ENCODE measurements at places on chromosomes 7 and 10.

DNA sequence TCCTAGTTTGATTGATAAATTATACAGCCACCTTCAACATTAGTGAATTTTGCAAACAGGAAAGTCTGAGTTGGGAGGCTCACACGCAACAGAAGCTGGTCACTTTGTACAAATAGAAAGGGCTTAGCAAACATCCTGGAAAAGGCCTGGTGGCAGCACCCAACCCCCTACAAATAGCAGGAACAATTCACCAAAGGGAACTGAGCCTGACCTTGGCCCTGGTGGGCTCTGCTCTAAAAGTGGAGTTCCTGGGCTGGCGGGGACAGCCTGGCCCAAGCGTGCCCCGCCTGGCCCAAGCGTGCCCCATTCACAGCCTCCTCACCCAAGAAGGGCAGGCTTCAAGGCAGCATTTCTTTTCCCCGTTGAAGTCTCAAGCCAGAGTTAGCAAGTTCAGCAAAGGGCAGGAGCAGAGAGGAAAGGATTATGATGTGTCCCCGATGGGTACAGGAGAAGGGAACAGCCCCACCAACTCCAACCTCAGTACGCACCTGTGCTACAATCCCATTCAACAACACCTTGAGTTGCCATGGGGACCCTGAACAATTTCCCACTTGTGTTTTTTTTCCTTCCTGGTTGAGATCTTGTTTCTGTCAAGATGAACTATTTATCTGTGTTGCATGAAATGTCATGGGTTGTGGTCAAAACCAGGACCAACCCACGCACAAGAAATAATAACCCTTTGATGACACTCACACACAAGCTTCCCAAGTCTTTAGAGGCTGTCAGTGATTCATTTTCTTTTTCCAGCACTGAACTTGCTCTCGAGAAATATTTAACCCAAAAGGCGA is 43.4 kb downstream of the RGS10 start:
- DNase-seq, result no peak

- DNase-seq, result no peak
Observed at GRCh38 chr7:91411060-91411459, 146.8 kb downstream of the FZD1 start.

GRCh38 chr10:70960783-70961570 is 72.6 kb upstream of the PCBD1 start:
- DNase-seq, result no peak

- no peak for DNase-seq
Observed at GRCh38 chr7:112300831-112301407, 94.4 kb downstream of the ZNF277 start.

DNA sequence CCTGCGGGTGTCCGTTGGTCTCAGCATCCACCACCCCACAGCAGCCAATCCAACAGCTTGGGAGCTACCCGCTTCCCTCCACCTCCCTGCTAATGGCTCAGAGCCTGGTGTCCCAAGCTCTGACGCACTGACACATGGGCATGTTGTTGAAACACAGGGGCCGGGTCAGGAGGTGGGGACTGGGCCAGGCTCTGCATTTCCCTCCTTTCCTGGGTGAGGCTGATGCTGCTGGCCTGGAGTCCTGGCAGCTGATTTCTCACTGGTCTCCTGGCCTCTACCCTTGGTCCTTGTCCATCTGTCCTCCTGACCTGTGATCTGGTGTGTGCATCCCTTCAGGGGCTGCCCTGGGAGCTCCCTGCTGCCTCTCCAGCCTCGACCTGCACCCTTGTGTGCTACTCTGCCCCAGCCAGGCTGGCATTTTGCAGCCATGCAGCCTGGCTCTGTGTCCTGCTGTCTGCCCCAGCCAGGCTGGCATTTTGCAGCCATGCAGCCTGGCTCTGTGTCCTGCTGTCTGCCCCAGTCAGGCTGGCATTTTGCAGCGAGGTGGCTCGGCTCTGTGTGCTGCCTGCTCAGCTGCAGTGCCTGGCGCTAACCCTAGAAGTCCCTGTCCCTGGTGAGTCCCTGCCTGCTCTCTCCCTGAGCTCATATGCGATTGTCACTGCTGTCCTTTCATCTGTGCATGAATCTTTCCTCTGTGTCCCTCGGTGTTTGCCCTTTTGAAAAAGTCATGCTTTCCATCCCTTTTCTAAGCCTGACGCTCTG is 14.0 kb downstream of the AMZ1 start:
- DNase-seq, result peak; percentile 96

DNA sequence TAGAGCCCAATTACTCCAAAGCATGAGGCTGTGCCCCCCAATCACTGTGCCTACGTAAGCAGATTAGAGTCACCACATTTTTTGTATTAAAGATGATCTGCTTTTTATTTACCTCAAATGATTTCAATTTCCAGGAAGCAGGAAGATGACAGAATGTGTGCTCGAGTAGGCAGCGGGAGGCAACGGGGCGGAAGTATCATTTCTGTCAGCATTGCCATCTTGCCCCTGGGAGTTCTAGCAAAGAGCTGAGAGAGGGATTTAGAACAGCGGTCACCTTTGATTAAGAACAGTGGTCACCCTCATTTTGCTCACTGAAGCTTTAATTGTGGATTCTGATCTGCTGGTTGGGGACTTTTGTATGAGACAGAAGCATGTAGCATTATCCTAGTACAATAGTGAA is 117.1 kb upstream of the FAM13C start:
- DNase-seq, result no peak

- no peak for DNase-seq
Observed at GRCh38 chr7:15925608-15926007, 239.1 kb upstream of the MEOX2 start.

GRCh38 chr10:35896001-35896400 is 253.9 kb upstream of the FZD8 start:
- no peak for DNase-seq

GRCh38 chr7:37833818-37834146 is 14.6 kb upstream of the NME8 start:
- DNase-seq, result no peak

DNA sequence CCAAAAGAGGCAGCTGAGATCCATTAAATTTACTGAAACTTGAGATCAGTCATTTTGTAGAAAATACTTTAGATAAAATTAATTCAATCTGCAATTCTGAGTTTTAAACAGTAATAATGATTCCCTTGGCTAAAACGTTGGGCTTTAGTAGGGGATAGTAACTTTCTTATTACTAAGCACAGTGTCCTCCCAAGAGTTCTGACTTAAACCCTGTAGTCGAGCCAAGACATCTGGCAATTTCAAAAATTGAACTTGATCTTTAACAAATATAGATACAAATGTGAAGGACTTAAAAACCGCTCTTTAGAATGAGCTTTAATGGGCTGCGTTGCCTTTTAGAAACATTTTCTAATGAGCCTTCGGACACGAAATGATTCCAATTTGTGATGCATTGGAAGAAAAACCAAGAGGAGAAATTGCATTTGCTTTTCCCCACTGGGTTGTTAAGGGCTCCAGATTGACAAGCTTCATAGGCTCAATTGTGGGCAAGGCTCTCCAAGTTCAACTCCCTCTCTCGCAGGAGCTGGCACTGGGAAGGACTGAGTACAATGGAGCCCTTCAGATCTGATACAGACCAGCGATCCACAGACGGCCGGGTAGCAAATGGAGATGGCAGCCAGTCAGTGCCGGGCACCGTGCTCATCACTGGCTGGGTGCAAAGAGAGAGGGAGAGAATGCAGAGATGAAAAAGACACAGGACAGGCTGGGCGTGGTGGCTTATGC is 921.3 kb upstream of the AUTS2 start:
- peak; percentile 75 for DNase-seq

DNA sequence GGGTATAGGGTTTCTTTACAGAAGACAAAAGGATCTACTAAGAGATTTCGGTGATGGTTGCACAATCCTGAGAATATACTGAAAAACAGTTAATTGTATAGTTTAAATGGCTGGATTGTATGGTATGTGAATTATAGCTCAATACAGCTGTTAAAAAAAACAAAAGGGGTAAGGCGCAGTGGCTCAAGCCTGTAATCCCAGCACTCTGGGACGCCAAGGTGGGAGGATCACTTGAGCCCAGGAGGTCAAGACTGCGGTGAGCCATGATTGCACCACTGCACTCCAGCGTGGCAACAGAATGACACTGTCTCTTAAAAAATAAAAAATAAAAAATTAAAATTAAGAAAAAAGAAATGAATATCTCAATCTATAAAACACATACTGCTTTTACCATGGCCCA is 18.5 kb downstream of the ESYT2 start:
- DNase-seq, result no peak

GRCh38 chr10:16652154-16652553 is 130.5 kb upstream of the C1QL3 start:
- no peak for DNase-seq

DNA sequence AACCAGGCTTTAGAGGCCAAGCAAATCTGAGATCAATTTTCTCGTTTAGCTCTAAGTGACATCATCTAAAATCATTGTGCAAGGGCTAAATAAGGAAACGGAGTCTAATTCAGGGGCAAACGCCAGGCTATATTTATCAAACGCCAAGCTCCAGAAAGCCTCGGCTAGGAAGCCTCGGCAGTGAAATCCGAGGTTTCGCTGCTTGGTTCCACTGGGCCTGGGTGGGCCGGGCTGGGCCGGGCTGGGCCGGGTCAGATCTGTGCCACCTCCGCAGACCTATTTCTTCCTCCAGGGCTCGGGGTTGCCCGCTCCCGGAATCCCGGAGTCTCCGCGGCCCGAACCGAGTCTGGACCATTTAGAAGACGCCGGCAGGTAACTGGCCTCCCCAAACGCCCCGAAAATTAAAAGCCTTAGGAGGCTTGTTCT is 459 bp upstream of the FEZF1 start:
- DNase-seq, result peak; percentile 64

GRCh38 chr10:71421075-71421434 is 24.3 kb downstream of the CDH23 start:
- no peak for DNase-seq

DNA sequence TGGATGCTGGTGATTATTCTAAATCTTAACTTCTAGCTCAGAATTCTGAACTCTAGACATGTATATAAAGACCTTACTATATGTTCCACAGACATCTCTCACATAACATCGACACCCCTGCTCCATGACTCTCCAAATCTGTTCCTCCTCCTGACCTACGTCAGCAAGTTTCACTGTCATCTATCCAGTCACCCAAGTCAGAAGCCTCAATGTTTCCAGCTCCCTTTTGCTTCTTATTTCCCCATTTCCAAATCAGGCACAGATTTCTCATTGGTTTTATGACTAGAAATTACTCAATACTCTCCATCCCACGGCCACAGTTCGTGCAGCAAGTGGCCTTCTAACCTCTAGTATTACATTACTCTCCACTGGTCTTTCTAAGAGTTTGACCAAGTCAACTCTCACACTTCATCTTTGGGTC is 28.5 kb downstream of the EPC1 start:
- DNase-seq, result no peak

- DNase-seq, result no peak
Observed at GRCh38 chr7:71429083-71429482, 297.1 kb downstream of the GALNT17 start.

DNA sequence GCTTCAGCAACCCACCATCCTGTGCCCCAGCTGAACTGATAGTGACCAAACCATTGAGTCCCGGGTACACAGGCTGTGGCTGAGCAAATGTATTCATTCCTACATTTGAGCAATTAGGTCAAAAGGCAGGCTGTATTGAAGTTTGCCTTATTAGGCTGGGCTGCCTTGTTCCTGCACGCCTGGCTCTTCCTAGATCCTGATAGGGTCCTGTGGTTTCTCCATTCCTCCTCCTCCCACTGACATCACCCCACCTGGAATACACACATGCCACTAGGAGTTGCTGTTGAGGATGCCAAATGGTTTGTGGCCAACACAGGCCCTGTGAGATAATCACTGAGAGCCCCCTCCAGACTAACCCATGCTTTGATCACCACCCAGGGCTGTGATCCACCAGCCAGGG is 66.4 kb upstream of the FGFR2 start:
- DNase-seq, result no peak

DNA sequence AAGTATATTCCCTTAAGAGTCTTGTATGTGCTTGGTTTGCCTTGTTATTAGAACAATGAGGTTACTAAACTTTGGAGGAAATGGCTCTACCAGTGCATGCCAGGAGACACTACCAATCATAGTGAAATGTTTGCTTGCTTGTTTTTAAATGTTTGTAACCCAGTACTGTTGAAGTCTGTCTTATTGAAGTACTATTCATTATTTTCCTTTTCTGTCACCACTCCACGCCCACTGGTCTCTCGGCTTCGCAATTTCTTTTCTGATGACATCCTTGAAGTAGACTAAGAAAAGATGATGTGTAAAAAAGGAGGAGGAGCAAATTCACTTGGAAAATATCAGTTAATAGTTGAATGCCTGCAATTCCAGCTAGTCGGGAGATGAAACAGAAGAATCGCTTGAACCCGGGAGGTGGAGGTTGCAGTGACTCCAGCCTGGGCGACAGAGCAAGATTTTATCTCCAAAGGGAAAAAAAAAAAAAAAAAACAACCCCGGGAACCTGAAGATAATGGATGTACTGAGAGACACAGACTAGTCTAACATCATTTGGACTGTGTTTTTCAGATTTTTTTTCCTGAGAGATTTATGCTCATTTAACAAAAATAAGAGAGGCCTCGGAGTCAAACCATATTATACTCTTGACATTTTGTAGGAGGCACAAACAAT is 959.4 kb downstream of the PCDH15 start:
- DNase-seq, result no peak

GRCh38 chr7:135709508-135709907 is 18.5 kb downstream of the SLC13A4 start:
- no peak for DNase-seq

DNA sequence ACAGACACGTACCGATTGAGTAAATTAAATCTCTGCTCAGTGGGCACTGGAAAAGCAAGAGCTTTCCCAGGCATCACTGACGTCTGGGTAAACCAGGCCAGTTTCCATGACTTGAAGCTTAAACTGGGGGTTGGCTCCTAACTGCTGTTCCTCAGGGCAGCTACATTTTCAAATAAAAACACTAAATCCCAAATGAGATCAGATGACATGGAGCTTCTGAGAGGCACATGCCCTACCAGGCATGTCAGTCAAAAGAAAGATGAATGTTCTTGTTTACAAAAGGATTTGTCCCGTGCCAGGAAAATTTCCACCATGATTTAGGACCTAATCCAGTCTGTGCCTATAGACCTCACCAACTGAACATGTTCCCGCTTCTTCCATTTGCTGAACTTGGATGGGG is 220.2 kb downstream of the KCNMA1 start:
- no peak for DNase-seq

GRCh38 chr7:101708223-101708622 is 79.1 kb upstream of the MYL10 start:
- DNase-seq, result no peak

- DNase-seq, result no peak
Observed at GRCh38 chr10:6494936-6495592, 85.0 kb downstream of the PRKCQ start.

GRCh38 chr10:111114758-111115500 is 38.1 kb downstream of the ADRA2A start:
- no peak for DNase-seq

DNA sequence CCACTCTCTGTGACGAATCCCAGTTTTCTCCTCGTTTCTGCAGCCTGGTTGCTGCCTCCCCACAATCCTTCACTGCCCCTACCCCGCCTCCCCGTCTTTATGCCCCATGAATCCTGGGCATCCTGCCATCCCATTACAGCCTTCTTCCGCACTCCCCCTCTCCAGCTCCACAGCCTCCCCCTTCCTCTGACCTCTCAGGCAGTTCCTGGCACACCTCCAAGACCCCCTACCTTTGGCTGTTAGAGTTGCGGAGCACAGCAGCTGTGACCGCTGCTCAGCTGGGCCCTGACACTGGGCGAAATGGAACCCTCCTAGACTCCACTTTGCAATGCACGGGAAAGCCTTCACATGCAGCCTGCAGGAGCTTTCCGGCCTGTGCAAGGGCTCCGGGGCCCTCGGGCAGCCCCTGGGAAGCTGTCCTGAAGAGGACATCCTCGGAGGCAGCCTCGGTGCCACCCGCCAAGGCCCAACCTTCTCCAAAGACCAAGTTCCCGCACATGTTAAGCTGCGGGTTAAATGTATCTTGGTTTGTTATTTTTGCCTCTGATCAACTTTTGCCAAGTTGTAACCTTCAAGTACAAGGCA is 400.7 kb upstream of the MKI67 start:
- peak; percentile 35 for DNase-seq
